ENCODE measurements at places on chromosomes 1 and 21. TPM values are rescaled to one million over a fixed set of nuclear protein-coding genes. Genes with fewer than 3 reads are reported as not detected.

CGN gene
- 1.3 TPM for total RNA-seq

- peaks cover 3% of the 10 kb centered on the region for H3K27me3 ChIP-seq
- DNase-seq: no peak
- no peaks in the 10 kb centered on the region for H3K36me3 ChIP-seq
- no peak overlapping the region for H3K27ac ChIP-seq
Observed at GRCh38 chr1:95139039-95139438, 21.9 kb downstream of the TLCD4 start.

DNA sequence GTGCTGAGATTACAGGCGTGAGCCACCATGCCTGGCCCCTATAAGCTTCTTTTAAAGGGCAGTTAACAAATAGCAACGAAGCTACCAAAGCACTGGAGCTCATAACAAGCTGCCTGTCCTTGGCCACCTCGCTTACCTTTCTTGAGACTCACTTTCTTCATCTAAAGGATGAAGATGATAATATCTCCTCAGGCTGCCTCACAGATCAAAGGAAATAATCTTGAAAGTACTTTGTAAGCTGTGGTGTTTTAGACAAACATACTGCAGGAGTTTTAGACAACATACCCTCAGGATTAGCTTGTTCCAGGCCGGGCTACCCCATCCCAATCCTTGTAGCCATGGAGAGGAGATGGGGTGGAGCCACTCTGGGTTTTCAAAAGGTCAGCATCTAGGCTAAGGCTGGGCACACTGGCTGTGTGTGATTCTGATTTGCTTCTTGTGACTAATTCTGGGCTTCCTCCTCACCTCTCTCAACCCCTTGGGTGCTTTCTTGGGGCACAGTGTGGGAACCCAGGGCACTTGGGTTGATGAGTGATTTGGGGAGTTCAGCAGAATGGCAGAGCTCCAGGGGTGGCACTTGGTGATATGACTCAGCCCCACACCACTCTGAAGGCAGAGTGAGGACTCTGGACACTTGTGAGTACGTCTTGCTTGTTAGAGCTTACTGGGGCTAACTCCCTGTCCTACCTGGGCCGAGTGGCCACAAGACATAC, 5.2 kb downstream of the GPR25 start:
- peaks cover 33% of the 10 kb centered on the region for H3K27me3 ChIP-seq
- no peak overlapping the region for H3K4me3 ChIP-seq
- DNase-seq: peak; percentile 89
- H3K4me1 ChIP-seq: peaks cover 56% of the 10 kb centered on the region
- no peaks in the 10 kb centered on the region for H3K36me3 ChIP-seq

DNA sequence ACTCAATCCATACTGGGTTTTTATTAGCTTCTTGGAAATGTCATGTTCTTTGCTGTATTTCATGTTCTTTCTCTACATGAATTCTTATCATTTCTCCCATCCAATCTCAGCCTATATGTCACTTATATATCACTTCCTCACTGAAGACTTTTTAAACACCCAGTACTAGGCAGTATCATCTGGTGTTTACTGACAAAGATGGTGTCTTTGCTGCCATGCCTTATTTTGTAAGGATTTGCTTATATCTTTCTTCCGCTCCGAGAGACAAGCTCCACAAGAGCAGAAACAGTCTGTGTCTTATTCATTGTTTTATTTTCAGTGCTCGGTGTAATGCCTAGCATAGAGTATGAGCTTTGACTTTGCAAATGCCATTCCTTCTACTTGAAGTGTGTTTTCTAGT, 30.2 kb downstream of the F13B start:
- H3K27ac ChIP-seq: no peak overlapping the region
- peaks cover 3% of the 10 kb centered on the region for H3K27me3 ChIP-seq
- peaks cover 3% of the 10 kb centered on the region for H3K4me1 ChIP-seq
- no peak for DNase-seq
- no peaks in the 10 kb centered on the region for H3K36me3 ChIP-seq

DNA sequence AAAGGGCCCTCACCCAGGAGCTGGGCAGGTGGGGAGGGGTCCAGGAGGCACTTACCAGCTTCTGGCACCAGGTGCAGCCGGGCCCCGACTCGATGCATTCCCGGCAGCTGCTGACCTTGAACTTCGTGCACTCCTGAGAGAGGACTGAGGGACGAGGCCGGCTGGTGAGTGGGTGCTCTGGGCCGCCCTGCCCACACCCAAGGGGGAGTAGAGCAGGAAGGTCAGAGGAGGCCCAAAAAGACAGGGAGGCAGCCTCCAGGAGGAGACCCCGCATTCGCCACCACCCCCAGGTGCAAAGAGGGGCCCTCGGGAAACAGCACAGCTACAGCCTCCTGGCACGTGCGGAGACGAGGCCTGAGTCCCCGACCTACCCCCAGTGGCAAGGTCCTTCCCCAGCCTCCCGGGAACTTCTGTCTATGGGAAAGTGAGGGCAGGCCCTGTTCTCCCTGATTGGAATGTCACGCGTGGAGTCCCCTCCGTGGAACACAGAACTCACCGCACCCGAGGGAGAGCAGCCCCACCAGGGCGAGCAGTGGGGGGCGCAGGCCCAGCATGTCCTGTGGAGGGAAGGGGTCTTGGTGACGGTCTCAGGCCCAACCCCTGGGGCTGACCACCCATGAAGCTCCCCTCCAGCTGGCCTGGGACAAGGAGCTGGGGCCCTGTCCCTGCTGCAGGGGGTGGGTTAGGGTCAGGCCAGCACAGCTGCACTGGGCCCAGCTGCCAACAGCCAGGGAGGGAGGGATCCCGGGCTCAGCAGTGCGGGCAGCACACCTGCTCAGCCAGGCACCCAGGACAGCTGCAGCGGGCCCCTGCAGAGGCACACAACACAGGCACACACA, 10.3 kb downstream of the ITGB2 start:
- peaks cover 29% of the 10 kb centered on the region for H3K36me3 ChIP-seq
- no peak for DNase-seq
- H3K4me1 ChIP-seq: peaks cover 53% of the 10 kb centered on the region
- H3K27ac ChIP-seq: peak overlapping the region; percentile 93

DNA sequence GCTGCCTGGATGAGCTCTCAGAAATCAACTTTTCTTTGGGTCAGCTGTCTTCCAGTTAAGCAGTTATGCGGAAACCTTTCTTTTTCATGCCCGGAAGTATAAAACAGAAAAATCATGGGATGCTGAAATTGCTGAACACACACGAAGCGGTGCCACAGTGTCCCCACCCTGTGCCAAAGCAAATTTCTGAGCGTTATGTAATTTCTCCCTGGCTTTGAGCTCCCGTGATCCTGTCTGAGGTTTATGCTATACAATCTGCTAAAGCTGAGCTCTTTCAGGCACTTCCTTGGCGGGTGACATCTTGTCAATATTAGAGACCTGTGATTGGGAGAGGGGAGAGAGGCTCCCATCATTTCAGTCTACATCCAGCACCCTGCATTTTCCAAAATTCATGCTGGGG, 201.7 kb downstream of the ROR1 start:
- no peak overlapping the region for H3K4me3 ChIP-seq
- peaks cover 5% of the 10 kb centered on the region for H3K27me3 ChIP-seq
- H3K4me1 ChIP-seq: no peaks in the 10 kb centered on the region
- no peaks in the 10 kb centered on the region for H3K36me3 ChIP-seq
- H3K27ac ChIP-seq: no peak overlapping the region

Measured in activated CD4-positive, alpha-beta memory T cell treated with anti-CD3 and anti-CD28 coated beads for 36 hours (primary cell).